Activated T-helper 1 cell treated with anti-CD3 and anti-CD28 coated beads, Interleukin-2, amount 50 U/mL, for 16 hours (primary cell): ENCODE measurements at places on chromosomes 3 and 15.

GRCh38 chr3:112136959-112137693 is 4.1 kb upstream of the GCSAM start:
- DNase-seq = no peak

DNA sequence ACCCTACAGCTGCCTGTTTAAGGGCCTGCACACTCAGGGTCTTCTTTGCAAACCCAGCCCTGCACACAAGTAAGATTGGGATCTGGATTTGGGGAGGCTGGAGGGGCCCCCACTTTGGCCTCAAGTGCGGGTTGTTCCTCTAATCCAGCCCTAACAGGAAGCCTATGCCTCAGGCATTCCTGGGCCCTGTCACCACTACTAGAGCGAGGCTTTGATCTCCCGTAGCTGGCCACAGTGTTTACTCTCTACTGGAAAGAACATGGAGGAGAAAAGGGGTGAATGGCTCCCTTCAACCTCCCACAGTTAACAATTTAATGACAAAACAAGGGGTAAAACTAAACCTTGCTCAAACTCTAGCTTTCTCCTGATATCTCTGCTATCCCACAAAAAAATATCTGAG is 48.4 kb downstream of the DZIP1L start:
- DNase-seq = no peak

DNA sequence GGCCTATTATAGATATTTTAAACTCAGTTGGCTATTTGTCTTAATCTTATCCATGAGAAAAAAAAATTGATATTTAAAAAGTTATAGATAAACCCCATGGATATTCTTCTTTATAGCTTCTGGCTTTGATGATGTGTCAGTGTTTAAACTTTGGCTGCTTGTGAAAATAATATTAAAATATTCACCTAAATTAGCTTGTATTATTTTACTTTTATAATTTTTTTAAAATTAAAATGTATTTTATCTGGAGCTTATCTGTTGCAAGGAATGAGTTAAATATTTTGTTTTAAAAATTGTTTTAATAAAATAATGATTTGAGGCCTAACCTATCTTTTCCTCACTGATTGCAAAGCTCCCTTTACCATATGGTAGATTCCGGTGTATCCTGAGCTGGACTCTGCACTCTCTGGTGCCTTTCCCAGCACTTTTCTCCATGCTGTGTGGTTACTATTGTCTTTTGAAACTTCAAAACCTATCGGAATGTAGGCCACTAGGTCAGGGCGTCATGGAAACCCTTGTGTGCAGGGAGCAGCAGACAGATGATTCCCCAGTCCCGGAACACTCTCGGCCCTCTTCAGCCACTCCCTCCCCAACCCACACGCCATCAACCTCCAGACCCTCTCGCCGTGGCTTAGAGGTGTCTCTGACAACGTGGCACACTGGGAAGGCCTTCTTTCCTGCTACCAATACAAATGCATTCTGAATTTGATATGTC is 252.3 kb upstream of the ATP10A start:
- no peak for DNase-seq

DNA sequence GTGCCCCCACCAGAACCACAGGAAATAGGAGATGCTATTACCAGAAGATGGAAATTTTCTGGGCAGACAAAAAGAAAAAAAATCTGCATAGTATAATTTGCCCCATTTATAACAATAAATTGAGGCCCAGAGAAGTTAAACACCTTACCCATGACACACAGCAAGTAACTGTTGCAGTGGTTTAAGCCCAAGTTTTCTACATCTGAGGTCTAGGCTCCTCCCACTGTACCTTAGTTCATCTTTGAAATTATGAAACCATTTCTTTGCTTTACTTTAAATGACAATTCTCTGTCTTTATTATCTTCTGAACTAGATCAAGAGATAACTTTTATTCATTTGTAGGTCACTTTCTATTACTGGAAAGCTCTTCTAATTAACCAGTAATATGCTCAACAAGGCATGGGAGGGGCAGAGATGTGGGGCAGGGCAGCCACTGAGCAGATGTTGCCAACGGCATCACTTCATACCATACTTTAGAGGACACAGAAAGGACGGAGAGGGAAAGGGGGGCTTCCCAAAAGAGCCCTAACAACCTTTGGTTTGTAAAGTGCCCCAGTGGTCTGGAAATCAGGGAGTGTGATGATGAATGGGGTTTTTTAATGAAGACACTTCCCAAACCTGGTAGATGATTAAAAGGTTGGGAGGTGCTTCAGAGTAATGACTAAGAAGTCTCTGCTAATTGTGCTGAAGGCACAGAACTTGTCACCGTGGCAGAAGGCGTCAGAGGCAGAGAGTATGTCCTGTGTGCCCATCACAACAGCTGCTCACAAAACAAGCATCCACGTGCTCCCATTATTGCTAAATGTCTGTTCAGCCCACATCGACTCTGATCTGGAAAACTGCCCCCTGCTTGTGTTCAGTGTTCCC is 342.5 kb downstream of the SHQ1 start:
- DNase-seq = no peak

- DNase-seq = no peak
Observed at GRCh38 chr15:57541805-57542504, 49.7 kb upstream of the MYZAP start.

GRCh38 chr3:197428117-197428801 is 127.5 kb downstream of the BDH1 start:
- DNase-seq = no peak

DNA sequence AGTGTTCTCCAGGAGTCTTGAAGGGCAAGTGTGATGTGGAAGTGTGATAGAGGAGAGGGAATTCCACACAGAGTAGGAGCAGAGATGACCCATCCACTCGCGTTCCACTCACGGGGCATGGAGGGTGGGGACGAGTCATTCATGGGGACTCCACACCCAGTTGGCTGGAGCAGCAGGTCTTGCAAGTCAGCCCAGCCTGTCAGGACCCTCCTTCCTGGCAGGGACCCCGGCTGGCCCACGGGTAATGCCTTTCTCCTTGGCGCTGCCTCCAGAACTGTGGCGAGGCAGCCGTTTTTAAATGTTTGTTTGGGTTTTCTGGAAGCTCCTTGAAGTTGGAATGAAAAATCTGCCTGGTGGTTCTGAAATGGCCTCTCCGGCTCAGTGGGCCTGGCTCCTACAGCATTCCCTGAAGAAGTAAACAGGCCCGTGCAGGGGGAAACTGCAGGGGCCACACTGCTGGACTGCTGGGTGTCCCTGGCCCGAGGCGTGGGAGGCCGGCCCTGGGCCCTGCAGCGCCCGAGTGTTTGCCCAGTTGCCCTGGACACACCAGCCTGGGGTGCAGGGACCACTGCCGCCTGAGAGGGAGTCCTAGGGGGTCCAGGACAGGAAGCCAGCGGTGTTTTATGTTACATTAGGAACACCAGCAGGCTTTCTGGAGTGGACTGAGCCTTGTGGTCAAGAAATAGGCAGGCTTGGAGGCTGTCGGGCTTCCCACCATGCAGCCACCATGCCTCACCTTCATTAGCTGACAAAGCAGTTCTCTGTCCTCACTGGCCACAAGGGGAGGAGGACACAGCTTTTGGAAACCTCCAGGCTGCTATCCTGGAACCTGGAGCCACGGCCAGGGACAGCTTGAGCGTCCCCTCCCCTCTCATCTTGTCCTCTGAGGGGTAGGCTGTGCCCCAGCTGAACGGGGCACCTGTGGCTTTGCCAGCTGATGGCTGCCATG is 61.3 kb downstream of the CEMIP start:
- DNase-seq = no peak

- no peak for DNase-seq
Observed at GRCh38 chr3:171455603-171456550, 4.3 kb downstream of the TNIK start.

DNA sequence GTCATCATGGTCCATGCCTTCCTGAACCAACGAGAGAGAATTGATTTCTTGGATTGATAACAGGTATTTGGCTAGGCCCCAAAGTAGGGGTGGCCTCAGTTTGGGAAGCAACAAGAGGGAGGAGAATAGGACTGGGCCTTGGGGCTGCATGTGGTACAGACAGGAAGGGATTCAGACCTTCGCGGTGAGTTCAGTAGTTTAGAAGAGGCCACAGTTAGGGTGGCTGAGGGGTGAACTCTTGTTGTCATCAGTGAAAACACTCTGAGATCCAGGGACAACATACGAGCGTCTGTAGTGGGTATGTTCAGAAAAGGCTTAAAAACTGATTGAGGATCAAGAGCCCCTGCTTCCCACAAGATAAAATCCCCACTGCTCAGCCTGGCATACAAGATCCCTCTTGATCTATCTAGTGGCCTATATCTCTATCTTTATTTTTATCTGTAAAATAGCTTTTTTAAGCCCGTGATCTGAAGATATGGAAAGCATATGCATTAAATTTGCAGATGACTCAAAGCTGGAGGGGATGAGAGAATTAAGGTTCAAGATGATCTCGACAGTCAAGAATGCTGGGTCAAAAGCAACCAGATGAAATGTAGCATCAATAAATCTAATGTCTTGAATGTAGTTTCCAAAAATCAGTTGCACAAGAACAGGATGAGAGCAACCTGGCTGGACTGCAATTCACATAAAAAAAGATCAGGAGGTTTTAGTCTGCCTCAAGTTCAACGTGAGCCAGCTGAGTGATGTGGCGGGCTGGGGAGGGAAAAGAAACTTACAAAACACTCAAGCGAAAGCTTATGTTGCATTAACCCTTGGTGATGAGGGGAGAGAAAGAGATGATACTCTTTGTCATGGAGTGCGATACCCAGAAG is 221.1 kb upstream of the TLE3 start:
- DNase-seq = no peak

- no peak for DNase-seq
Observed at GRCh38 chr3:153145454-153145853, 16.6 kb upstream of the RAP2B start.

DNA sequence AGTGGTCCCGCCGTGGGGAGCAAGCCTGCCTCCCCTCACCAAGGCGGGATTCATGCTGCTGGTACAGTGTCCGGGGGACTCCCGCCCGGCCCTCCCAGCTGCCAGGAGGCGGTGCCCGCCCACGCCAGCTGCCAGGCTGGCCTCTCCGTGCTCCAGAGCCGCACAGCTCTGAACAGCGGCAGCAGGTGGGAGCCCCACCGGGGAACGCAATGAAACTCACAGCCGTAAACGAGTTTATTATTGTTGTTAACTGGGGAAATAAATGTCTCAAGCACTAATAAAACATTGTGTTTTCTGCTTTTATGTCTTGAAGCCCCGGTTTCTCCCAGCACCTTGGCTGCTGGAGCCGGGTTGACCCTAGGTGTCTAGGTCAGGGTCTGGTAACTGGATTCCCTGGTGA is 317.7 kb upstream of the TLE3 start:
- no peak for DNase-seq
